ENCODE measurements at places on chromosomes 12 and 14.

DNA sequence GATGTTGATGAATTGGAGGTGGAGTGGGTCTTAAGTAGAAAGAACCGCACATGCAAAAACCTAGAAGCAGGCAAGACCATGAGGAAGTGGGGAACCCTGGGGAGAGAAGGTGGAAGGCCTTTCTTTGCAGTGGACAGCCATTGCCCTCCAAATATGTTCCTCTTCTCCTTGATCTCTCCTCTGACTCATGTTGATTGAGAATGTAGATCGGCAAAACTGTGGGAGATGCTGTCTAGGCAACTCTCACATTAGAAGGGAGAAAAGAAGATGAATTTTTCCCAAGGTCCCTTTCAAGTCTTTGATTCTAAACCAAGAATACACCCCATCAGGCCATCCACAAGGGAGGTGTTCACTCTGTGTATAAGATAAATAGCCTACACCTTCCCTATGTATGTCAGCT is 257.5 kb downstream of the MSRB3 start:
- no peak for DNase-seq

- DNase-seq: peak; percentile 85
Measured at GRCh38 chr14:69643430-69644200, 32.2 kb downstream of the SUSD6 start.

GRCh38 chr12:28568704-28569103 is 378.4 kb downstream of the CCDC91 start:
- DNase-seq: no peak

DNA sequence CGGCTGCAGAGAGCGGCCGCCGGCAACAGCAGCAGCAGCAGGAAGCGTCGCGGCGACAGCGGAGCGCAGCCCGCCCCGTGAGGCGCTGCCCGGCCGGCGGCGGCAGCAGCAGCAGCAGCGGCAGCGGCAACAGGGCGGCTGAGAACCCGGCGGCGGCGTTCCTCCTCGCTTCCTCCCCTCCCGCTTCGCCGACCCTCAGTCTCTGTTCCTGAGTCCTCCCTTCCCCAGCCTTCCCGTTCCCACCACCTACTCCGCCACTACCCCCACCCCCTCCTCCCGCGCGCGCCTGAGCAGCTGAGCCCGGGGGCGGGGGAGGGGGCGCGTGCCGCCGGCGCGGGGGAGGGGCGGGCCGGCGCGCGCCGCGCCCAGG is 310 bp downstream of the BICDL1 start:
- no peak for DNase-seq

- DNase-seq: no peak
Measured at GRCh38 chr14:105315211-105315721, 718 bp downstream of the PACS2 start.

GRCh38 chr14:90402016-90402415 is 5.2 kb downstream of the CALM1 start:
- DNase-seq: no peak

DNA sequence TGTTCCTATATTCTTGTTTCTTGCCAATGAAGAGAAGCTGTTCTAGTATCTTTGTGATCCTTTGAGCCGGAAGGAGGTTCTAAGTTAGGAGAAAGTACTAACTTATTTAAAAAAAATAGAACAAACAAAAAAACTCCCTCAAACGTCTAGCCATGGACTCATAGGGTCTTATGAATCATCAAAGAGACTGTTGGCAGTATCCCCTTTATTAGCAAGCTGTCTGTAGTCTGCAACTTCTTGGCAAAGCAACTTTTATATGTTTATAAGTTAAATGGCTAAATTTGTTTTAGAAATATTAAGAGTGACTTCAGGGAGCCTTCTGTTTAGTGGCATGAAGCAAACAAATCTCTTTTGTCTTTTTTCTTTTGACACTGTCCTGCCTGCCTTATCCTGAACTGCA is 291.9 kb downstream of the FUT8 start:
- DNase-seq: no peak

DNA sequence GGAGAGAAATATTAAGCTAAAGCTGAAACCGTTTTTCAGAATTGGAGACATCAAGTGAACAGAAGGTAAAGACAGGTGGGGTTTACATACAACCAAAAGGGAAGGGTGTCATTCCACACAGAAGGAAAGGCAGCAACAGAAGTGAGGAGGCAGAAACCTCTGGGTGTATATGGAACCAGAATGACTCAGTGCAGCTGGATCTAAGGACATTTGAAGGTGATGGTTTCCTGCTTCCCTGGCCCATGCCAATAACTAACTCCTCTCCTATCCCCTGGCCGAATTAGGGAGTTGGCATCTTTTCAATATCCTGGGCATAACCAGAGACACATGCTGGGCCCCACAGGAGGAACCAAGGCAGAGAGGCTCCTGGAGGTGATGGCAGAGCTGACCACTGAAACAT is 8.4 kb downstream of the NCKAP5L start:
- no peak for DNase-seq

- DNase-seq: no peak
Measured at GRCh38 chr12:45279931-45280830, 64.3 kb downstream of the ANO6 start.

GRCh38 chr12:107242189-107242588 is 148.8 kb upstream of the CRY1 start:
- no peak for DNase-seq

DNA sequence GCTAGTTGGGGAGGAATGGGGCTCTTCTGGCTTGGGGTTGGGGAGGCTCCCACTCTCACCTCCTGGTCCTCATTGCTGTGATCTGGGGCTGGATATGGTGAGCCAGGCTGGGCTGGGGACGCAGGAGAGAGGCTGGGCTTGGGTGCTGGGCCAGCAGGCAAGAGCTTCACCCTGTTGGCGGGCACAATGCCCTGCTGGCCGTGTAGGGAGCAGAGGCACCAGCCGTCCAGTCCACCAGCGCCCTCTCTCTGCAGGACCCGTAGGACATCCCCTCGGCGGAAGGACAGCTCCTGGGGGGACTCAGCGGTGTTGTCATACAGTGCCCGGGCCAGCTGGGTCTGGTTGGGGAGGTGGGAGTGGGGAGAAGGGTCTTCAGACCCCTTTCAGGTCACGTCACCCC is 4.5 kb downstream of the EFS start:
- DNase-seq: no peak

GRCh38 chr12:13725049-13725448 is 256.4 kb downstream of the GRIN2B start:
- no peak for DNase-seq

GRCh38 chr12:85394809-85395208 is 114.8 kb downstream of the ALX1 start:
- no peak for DNase-seq

GRCh38 chr14:29232711-29233110 is 466.1 kb downstream of the FOXG1 start:
- DNase-seq: no peak

DNA sequence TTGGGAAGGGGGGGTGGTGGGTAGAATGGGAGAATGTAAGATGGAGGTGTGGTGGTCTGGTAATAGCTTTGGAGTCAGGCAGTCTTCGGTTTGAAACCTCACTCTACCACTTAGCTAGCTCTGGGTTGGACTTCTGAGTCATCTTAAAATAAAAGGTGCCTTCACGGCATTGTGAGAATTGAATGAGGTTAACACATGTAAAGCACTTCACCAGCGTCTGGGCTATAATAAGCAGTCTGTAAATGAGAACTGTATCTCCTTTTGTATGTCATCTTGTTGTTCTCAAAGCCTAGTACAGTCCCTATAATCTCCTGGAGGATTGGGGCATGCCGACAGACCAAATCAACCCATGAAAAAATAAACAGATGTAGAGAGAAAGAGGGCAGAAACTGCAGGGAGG is 11.2 kb downstream of the C2CD5 start:
- DNase-seq: no peak

DNA sequence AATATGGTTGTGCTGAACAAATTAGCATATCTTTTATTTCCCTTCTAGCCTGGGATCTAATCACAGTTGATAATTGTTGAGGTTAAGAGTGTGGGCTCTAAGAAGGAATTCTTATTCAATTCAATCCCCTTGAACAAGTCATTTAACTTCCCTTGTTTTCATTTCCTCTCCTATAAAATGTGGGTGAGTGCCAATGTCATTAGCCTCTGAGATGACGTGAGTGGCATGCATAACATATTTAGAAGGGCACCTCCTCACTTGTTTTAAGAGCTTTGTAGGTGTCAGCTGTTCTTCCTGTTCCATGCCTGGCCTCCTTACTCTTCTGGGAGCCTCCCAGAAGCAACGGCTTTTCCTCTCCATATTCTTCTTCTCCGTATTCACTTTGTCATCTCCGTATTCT is 155.4 kb upstream of the NEDD1 start:
- DNase-seq: no peak

GRCh38 chr12:47838286-47838931 is 18.7 kb upstream of the HDAC7 start:
- DNase-seq: no peak

GRCh38 chr12:46454981-46455380 is 82.4 kb upstream of the SLC38A2 start:
- DNase-seq: no peak

DNA sequence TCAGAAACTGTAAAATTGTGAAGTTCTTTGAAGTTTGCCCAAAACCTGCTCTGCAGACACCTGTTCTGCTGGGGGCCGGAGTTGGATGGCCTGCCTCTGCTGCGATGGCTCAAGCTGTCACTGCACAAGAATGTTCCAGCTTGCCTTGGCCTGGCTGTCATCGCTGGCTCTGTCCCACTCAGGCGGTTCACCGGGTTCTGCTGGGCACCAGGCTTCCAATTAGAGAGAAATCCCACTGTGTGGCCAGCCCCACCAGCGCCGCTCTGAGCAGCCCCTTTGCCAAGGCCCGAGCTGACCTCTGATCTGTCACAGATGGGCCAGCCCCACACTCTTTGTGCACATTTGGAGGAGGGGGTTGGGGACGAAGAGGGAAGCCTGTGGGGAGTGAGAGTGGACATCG is 71.7 kb upstream of the GPATCH2L start:
- no peak for DNase-seq

GRCh38 chr12:94171595-94171930 is 23.2 kb downstream of the PLXNC1 start:
- DNase-seq: no peak

GRCh38 chr14:60161196-60162107 is 3.7 kb downstream of the DHRS7 start:
- DNase-seq: no peak

- DNase-seq: no peak
Measured at GRCh38 chr12:90851800-90852718, 102.9 kb downstream of the CCER1 start.

DNA sequence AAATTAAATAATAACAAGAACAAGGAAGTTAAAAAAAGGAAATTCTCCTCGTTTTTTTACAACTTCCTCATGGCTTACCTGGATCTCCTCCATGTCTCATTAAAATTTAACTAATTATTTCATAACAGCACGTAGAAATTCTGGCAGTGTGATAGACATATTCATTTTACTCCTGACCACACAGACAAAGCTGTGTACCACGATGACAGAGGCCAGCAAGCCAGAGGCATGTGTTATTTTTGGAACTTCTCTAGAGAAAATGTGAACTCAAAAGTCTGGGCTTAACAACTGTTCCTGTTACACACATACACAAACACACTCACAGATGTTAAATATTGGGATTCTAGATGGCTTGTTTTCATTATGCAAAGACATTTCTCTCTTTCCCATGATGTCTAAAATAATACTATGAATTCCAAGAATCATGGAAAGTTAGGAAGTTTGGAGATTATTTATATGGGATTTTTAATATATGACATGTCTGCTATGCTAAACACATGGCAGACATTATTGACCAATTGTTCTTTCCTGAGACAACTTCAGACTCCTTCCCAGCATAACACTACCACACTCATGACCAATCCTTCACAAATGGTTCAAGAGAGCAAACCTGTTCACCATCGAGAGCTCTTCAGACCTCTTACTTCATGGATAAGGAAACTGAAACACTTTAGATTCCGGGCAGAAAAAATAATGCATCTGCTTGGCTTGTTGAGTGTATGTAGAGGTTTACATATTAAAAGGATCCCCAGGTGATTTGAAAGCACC is 158.7 kb downstream of the DACT1 start:
- DNase-seq: no peak

GRCh38 chr14:34374998-34375740 is 86.9 kb downstream of the SPTSSA start:
- DNase-seq: no peak
